ENCODE measurements at places on chromosomes 4 and X.

DNA sequence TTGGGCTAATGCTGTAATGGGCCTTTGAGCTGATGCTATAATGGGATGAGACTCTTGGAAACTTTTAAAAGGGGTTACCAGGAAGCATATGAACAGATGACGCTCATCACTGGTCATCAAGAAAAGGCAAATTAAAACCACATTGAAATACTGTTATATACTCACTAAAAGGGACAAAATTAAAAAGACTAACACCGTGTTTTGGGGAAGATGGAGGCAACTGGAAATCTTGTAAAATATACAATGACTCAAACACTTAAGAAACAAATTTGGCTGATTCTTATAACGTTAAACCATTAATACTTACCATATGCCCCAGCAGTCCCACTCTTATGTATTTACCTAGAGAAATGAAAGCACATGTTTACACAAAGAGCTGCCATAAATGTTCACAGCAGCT is 207.2 kb upstream of the GPRIN3 start:
- DNase-seq: no peak

DNA sequence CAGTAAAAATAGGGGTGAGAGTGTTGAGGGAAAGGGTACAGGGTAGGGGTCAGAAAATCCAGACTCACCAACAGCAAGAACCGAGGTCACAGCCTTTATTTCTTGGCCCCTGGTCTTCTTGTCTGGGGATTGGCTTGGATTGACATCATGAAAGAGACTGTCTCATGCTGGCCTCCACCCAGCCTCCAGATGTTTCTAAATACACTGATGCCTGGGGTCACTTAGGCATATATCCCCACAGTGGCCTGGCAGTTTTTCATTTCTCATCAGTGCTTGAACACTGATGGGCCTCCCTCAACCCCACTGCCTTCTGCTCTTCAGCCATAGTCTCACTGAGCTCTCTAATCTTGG is 173.9 kb downstream of the RTL9 start:
- DNase-seq: no peak

DNA sequence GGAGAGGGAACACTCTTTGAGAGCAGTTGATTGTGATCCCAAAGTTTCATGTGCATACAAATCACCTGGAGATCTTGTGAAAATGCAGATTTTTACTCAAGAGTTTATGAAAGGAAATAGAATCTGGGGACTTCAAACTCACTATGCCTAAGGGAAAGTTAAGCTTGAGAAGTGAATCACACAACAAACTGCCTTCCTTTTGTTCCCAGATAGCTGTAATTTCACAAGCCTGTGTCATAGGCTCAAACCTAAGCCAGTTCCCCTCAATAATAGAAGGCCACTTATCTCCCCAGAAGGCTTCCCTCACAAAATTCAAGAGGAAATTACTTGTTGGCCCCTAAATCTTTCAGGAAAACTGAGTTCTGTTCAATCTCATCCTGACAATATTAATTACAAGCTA is 132.8 kb upstream of the MAGEB16 start:
- no peak for DNase-seq

DNA sequence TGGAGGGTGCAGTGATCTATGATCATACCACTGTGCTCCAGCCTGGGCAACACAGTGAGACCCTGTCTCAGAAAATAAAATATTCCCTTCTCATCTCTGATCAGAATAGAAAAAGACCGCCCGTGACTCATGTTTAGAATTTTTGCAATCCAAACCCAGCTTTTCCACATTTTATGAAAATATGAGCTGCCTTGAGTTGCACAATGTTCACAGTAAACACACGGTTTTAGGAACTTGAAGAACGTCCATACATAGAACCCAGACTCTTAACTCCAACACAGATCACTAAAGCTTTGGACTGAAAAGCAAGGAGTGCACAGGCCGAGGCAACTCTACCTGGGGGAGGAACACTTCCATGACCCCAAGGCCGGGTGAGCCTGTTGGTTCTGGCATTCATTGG is 305.0 kb downstream of the TENM3 start:
- no peak for DNase-seq

DNA sequence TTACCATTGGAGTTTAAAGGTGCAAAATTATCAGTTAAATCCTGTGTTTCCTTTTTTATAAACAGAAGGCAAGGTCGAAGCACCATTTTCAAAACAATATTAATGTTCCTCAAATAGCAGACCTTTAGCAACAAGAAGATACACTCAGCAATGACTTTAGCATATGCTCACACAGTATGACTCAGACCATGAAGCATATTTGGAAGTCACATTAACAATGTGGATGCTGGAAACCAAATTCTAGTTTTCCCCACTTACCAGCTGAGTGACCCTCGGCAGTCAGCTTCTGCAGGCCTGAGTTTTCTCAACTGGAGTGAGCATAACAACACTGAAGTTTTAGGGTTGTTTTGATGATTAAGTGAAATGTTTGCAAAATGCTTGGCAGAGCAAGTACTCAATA is 130.5 kb downstream of the ANK2 start:
- no peak for DNase-seq

DNA sequence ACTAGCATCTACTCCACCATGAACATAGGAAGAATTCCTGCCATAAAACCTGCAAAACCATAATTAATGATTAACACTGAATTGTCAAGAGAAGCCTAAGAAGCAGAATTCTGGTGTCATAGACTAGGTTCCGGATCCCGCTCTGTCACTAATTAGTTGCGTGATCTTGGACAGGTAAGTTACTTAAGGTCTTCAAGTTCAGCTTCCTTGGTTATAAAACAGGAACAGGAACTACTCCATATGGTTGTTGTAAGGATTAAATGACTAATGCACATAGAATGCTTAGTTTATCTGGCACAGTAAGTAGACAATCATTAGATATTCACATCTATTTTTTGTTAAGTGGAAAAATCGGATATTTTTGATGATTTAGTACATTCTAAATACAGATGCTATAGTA is 14.3 kb downstream of the G3BP2 start:
- DNase-seq: no peak

GRCh38 chrX:101260435-101260834 is 30.7 kb downstream of the TAF7L start:
- DNase-seq: no peak
